Stimulated activated CD4-positive, alpha-beta T cell treated with anti-CD3 and anti-CD28 coated beads, Interleukin-1b, Interleukin-23, amount 100 ng/mL, for 1 hour (primary cell): ENCODE measurements at places on chromosomes 7 and 10.

DNA sequence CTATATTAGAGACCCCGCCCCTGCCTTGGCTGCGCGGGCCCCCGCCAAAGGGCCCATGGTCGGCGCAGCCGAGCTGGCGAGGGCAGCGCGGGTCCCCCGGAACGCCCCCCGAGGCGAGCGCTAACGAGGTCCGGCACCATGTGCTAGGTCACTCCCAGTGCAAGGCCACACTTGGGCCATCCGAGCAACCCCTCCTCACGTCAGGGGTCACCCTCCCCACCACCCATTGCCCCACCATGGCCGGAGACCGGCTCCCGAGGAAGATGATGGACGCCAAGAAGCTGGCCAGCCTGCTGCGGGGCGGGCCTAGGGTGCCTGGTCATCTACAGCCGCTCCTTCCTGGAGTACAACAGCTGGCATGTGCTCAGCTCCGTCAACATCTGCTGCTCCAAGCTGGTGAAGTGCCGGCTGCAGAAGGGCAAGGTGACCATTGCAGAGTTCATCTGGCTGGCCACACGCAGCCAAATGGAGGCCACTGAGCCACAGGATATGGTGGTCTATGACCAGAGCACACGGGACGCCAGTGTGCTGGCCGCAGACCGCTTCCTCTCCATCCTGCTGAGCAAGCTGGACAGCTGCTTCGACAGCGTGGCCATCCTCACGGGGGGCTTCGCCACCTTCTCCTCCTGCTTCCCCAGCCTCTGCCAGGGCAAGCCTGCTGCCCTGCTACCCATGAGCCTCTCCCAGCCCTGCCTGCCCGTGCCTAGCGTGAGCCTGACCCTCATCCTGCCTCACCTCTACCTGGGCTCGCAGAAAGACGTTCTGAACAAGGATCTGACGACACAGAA lies 12.4 kb upstream of the SEC24C start:
- DNase-seq = no peak

DNA sequence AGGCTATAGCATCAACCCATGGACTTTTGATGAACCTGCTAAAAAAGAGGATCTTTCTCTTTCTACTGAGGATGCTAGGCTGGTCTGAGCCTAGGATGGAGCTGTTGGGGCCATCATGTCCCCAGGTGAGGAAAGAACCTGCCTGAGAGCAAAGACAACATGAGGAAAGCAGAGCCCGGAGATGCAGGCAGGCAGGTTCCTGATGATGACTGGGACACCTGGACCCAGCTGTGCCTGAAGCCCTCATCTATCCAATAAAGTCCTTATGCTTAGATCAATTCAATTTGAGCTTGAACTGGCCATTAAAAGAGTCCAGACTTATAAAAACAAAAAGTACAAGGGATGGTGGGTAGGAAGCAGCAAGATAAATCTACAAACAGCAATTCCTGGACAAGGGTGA lies 48.9 kb downstream of the KIFBP start:
- no peak for DNase-seq

DNA sequence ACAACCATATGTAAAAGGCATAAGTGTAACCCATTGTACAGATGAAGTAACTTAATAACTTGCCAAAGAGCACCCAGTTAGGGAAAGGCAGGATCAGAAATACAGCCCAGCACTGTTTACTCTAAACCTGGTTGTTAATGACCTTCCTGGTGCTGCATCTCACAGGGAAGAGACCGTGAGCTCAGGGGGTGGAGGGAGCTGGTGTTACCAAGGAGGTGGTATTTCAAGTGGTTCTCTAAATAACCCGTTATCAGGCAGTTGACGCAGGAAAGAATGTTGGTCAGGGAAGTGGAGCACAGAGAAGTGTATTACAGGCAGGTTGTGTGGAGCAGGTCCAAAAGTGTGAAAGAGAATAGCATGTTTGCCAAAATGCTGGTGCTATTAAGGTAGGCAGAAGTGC lies 4.4 kb upstream of the ST7 start:
- DNase-seq = no peak

DNA sequence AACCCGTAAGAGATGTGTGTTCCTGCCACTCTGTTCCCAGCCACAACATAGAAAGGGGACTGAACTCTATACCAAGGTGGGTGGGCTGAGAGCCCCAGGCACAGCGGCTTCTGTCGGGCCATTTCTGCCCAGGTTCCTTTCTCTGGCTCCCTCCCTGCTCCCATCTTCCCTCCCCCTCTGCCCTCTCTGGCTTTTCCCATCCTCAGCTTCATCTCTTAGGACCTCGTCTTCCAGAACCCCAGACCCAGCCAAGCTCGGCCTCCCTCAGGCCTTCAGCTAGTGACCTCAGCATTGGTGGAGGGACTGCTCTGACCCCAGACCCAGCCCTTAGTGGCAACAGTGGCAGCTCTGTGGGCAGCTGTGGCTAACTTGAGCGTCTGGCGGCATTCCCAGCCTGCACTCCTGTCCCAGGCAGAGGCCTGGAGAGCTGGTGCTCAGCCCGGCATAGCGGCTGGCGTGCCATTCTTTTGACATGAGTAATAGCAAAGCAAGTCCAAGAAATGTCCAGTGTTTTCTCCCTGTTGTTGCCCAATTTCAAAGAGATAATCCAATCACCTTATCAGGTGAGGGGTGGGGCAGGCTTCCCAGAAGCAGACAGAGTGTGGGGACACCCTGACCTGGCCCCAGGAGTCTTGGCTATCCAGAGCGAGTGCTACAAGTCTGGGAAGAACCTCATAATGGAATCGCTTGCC lies 15.9 kb downstream of the PTPRE start:
- DNase-seq = no peak

DNA sequence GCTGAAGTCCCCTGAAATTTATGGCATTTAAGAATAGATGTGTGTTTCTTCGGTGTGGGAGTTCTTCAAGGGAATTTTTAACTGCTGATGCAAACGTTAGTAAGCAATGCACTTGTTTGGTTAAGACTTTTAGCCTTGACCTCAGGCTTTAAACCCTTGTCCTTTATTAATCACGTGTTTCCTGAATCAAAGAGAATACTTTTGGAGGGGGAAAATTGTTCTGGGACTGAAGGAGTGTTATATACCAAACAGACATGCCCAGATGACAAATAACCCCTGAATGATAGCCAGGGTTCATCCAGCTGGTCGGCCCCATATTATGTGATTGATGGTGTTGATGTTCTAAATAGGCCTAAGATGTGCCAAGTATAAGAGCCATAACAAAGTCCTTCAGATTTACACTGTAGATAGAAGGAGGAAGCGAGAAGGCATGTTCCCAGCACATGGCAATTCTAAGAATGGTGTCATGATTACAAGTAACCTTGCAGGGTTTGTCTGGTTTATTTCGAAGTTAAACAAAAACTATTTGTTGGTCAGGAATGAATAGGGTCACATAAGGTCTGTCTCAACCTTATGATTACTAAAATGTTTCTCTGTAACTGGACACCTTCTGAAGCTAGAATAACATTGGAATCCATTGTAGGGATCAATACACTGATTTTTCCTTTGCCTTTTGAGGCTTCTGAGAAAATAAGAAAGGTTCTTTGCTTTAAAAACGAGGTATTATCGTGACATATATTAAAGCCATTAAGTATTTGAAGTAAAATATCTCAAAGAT lies 124.2 kb upstream of the SEM1 start:
- DNase-seq = no peak

DNA sequence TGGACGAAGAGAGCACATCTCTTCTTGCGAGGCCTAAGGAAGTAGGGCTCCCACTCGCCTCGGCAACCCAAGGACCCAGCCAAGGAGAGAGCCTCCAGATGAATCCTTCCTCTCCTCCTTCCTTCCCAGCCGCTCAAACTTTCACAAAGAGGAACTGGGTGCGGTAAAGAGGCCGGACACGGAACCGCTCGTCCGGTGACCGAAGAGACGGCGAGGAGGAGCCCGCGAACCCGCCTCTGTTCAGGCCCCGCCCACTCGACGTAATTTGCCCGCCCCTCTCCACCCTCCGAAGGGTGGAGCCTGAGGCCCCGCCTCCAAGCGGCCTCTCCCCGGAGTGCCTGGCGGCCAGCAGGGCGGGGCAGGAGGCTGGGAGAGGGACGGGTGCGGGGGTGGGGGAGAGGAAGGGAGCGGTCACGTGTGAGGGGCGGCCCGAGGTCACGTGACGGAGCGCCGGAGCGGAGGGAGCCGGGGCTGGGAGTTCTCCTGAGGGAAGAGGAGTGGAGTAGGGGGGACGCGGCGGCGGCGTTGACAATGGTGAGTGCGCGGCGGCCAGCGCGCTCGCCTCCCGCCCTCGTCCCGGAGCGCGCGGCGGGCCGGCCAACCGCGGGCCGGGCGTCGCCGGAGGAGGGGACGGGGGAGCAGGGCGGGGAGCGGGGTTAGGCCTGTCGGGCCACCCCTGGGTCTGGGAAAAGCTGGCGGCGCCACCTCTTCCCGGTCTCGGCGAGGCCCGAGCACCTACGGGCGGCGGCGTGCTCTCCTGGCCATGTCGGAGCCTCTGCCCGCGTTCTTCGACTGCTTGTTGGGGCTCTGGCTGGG lies at the start of gene VPS26A:
Gene VPS26A, plus strand, starts transcription at position 432 of the 816 bp plus-strand sequence. Its CDS starts 100 bp downstream, at position 532.
- DNase-seq = peak; percentile 96

DNA sequence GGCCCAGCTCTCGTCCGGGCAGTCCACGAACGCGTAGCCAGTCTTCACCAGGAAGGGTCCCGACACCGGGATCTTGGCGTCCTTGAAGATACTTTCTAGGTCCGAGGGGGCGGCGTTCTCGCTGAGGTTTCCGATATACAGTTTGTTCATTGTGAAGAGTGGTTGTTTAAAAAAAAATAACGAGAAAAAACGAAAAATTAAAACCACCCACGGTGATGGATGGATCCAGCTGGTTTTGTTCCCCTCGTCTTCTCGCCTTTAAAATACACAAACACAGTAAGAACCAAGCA lies 385 bp downstream of the IGF2BP3 start:
- no peak for DNase-seq

GRCh38 chr7:151520419-151521261 lies 945 bp upstream of the RHEB start:
- no peak for DNase-seq

GRCh38 chr7:109984729-109985128 lies 1106.2 kb upstream of the LRRN3 start:
- no peak for DNase-seq

DNA sequence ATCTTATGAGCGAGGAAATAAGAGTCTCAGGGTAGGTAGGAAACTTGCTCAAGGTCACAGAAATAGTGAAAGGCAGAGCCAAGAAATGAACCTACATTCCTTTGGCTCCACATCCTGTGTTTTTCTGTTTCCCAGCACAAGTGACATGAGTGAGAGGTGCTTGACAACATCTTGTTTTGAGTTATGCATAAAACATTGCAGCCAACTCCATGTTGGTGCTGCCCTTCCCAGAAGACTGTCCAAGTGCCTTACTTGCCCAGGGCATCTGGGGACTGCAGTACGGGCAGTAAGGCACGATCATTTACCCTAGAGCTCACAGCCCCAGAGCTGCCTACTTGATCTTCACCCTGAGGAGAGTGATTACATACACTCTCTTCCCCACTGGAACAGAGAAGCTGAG lies 148.8 kb downstream of the NOC3L start:
- DNase-seq = no peak

DNA sequence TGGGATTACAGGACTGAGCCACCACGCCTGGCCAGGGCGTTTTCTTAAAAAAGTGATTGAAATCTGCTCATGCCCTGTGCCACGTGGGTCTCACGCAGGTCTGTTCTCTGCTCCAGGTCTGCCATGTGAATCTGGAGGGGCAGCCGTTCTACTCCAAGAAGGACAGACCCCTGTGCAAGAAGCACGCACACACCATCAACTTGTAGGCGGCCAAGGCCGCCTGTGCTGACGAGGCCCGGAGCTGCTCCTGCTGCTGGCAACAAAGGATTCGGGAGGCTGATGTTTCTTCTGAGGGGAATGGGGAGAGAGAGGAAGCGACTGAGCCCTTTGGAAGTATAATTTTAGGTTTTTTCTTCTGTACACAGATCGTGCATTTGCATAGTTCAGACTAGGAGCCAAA lies 23.6 kb upstream of the BMPR1A start:
- no peak for DNase-seq

DNA sequence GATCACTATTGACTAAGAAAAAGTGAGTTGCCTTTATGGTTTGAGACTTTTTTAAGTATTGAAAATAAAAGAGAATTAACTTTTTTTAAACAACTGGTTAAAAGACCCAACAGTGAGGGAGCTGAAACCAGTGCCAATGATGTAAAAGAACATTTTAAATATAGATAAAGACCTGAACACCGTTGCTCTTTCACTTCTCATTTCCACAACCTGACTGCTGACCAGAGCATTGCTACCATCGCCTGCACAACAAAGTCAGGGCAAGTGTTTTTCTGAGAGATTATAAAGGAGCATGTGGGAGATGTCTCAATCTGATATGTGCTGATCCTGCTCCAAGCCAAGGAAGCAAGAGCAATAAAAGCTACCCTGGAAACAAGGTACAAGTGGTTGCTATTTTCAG lies 34.7 kb downstream of the IMMP2L start:
- DNase-seq = no peak

GRCh38 chr7:7489546-7489945 lies 46.1 kb downstream of the COL28A1 start:
- DNase-seq = no peak

DNA sequence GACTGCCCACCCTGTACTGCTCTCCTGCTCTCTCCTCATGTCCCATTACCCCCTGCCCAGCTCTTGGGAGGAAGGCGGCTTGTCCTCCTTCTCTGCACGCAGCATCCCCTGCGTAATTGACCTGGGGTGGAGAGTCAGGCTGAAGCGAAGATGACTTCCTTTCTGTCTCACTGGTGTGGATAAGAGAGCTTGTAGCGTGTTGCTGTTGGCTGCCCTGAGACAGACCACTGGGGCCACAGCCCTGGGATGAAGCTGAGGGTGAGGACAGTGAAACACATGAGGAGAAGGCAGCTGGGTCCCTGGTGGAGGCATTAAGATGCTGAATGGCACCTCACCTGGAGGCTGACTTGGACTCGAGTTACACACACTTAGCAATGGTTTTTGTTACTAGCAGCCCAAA lies 310.3 kb upstream of the ZNF32 start:
- no peak for DNase-seq

DNA sequence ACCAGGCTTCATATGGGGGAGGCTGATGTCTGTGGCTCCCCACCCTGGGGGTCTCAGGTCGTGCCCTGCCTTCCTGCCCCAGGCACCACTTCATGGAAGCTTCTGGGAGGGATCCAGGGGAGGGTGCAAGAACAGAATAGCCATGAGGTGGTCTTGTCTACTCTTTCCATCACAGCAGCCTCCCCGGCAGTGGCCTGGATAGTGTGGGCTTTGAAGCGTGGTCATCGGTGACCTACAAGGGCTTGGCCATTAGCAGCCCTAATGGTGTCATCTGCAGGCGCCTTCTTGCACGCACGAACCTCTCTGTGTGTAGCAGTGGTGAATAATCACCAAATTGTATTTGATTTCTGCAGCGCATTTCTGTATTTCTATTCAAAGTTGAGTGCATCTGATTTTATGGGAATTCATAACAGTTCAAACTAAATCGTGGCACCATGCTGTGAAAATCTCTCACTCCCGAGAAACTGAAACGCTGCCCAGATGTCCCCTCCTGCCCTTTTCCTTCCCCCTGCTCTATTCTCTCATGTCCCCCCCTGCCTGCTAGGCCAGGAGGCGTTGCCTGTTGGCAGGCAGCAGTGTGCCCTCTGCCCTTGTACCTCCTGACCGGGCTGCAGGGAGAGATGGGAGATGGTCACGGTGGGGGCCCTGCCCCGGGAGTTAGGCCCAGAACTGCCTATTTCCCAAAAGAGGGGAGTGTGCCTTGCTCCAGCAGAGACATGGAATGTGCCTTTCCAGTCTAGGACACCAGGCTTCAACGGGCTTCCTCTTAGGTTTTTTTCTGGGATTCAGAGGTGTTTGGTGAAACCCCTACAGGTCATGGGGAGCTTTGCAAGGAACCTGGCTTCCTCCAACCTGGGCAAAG lies 34.8 kb downstream of the CDH23 start:
- no peak for DNase-seq

GRCh38 chr7:44315301-44315903 lies 10.0 kb downstream of the CAMK2B start:
- no peak for DNase-seq
